ENCODE measurements at places on chromosomes 12 and 14.
A peak's percentile ranks its signal among the peaks of the same experiment; 100 is the strongest.

GRCh38 chr14:71588028-71588427 is 344.2 kb upstream of the RGS6 start:
- DNase-seq: no peak

DNA sequence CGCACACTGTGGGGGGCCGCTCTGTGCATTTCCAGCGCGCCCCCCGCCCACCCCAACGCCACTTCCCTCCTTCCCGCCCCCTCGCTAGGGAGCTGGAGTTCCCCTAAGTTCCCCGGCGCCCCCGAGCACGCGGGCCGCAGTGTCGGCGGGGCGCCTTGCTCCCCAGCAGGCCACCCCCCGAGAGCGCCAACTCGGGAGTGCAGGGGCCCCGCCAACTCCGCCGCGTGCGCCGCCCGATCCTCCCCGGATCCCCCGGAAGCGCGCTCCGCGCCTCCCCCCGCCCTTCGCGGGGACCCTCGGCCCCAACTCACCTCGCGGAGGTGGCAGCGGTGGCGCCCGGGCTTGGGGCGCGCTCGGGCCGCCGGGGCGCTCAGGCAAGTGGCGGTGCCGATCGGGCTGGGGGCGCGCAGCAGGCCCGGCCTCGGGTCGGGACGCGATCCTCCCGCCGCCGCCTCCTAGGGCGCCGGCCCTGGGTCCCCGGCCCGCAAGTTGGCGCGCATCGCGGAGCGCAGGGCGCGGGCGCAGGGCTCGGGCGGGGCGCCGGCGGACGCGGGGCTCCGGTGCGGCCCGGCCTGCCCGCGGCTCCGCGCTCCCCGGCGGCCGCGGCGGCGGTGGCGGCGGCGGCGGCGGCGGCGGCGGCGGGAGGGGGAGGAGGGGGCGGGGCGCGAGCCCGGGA is at the start of gene NCOR2:
TSS of gene NCOR2 (minus strand) at position 616 of the 676 bp plus-strand sequence. CDS start 72,361 bp downstream, outside the sequence.
- DNase-seq: peak; percentile 68

DNA sequence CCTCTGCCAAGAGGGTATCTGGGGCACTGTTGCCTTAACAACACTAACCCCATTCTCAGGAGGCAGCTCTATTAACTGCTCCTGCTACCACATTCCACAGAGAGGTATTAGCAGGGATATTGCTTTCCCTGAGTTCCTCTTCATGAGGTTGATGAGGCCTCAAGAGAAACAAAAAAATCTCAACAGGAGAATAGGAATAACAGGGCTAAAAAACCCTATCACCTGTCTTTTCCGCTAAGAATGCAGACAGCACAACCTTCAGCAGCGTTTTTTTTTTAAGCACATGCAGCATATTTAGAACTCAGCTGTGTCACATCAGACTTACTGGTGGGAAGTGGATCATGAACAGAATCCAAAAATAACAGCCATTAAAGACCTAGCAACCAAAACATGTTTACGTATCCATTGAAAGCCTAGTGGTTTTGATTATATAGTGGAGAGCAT is 29.2 kb downstream of the ATF7 start:
- peak; percentile 42 for DNase-seq

DNA sequence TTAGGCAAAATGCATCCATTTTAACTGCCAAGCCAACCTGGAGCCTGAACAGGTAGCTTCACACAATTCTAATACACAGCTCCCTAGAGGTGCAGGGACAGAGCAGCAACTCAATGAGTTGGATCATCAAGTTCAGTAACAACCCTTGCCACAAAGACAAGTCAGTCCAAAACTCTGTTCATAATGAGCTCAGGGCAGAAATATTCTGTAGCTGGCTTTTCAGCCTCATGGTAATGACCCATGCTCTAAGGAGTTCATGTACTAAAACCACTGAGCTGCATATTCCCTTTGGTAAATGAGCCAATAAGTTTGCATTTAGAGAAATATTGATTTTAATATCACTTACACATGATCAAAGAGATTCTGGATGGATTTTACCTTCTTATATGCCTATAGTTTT is 316.1 kb downstream of the SEC23A start:
- DNase-seq: no peak

GRCh38 chr12:83470749-83471148 is 784.0 kb downstream of the TMTC2 start:
- DNase-seq: no peak

DNA sequence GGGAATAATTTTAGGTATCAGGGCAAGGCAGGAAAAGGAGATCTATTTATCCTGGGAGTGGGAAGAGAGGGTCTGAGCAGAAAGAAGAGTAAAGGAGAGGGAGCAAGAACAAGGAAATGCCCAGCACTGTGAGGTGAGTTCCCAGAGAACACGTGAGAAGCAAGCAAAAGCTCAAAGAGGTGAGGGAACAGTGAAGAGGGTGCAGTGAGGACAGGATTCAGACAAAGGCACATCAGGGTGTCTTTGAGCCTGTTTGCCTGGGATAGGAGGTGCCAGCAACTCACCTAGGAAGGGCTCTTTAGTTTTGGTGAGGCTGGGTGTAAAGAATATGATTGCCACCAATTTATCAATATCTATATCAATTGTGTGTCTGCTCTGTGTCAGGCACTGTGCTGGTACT is 88.9 kb upstream of the NRXN3 start:
- DNase-seq: no peak

- no peak for DNase-seq
These were observed 23.7 kb downstream of the SETD1B start for GRCh38 chr12:121827351-121828099.

- DNase-seq: no peak
These were observed 100.1 kb upstream of the PDE3A start for GRCh38 chr12:20268121-20268732.

- DNase-seq: no peak
These were observed 27.9 kb upstream of the ATP2A2 start for GRCh38 chr12:110253176-110253575.

DNA sequence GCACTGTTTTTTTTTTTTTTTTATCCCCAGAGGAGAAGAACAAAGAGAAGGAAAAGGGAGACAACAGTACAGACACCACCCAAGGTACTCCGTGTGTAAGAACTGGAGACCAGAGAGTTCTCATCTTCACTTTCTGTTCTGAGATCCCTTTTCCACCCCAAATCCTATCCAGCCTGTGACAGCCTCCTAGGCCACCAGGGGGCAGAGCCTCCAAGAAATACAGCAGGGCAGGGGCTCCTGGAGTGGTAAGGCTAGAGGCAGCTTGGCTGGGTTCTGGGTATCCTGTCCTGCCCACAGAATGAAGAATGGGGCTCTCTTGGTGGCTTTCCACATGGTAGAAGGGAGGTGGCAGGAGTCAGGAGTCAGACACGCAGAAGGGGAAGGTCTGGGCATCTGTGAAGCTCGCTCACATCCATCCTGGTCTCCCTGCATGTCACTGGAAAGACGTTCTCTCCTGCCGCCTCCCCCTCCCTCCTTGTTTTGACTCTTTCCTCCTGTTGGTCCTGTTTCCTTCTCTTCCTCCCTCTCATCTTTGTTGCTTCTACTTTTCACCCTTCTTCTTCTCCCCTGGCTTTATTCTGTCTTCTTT is 12.0 kb downstream of the CLSTN3 start:
- peak; percentile 53 for DNase-seq

DNA sequence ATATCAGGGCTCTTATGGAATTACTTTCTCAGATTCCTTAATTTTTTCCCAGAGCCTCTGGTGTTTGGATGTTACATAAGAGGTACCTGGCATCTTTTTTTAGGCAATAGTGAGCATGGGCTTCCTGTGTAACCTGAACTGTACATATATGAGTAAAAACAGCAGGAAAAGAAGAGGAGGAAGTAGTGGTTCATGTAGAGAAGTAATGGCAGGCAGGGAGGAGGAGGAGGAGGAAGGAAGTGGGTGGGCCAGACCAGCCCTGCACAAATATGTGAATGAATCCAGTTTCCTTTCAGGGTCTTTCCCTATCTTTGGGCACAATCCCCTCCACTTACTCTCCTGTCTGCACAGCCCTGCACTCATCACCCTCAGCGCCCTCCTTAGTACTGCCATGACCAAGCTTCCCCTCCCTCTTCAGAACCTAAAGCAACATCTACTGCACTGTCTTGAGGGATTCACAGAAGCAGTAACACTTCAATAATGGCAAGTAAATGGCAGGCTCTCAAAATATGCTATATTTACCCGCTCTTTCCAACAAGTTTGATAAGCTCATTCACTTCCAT is 40.9 kb upstream of the GSG1 start:
- DNase-seq: no peak

DNA sequence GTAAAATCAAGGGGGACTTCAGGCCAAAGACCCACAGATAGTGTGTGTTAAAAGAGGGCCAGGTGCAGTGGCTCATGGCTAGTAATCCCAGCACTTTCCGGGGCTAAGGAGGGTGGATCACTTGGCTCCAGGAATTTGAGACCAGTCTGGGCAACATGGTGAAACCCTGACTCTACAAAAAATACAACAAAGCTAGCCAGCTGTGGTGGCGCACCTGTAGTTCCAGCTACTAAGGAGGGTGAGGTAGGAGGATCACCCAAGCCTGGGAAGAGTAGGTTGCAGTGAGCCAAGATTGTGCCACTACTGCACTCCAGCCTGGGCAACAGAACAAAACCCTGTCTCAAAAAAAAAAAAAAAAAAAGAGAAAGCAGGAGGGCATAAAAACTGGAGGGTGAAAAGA is 8.5 kb downstream of the VCPKMT start:
- no peak for DNase-seq

GRCh38 chr12:101013993-101014392 is 196.0 kb downstream of the SLC5A8 start:
- no peak for DNase-seq

DNA sequence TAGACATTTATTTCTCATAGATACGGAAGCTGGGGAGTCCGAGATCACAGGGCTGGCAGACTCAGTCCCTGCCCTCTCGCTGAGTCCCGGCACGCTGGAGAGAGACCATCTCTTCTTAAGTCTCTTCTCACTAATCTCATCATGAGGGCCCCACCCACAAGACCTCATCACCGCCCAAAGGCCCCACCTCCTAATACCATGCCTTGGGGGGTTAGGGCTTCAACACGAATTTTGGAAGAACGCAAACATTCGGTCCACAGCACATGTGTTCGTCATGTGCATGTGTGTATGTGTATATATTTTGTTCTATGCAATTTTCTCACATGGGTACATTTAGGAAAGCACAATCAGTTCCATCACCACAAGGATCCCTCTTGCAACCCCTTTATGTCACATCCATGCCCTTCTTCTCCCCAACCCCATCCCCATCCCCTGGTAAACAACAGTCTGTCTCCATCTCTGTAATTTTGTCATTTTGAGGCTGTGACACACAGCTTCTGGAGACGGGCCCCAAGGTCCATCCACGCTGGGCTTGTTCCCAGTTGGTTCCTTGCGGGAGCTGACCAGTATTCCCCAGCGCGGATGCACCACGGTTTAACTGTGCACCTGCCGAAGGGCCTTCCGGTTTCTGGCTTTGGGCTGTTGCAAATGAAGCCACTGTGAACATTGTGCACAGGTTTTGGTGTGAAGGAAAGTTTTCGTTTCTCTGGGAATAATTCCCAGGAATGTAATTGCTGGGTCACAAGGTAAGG is 317.5 kb upstream of the DIO3 start:
- no peak for DNase-seq

DNA sequence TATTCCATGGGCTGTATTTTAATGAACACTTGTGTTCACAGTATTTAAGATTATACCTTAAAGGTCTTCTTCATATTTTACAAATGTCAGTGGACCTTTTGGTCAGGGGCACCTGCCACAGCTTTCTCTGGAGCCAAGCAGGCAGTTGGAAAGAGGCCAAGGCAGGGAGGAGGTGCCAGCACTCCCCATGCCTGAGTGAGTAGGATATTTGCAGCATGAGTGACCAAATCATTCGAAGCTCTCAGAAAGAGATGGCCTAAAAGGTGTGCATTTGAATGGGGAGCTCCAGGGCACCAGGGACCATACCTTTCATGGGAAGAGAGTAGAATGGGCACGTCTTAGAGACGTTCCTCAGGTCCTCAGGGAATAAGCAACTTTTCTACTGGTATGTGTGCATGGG is 121.6 kb downstream of the GPR135 start:
- DNase-seq: peak; percentile 78

GRCh38 chr14:94655169-94655710 is 43.0 kb downstream of the SERPINA3 start:
- no peak for DNase-seq

DNA sequence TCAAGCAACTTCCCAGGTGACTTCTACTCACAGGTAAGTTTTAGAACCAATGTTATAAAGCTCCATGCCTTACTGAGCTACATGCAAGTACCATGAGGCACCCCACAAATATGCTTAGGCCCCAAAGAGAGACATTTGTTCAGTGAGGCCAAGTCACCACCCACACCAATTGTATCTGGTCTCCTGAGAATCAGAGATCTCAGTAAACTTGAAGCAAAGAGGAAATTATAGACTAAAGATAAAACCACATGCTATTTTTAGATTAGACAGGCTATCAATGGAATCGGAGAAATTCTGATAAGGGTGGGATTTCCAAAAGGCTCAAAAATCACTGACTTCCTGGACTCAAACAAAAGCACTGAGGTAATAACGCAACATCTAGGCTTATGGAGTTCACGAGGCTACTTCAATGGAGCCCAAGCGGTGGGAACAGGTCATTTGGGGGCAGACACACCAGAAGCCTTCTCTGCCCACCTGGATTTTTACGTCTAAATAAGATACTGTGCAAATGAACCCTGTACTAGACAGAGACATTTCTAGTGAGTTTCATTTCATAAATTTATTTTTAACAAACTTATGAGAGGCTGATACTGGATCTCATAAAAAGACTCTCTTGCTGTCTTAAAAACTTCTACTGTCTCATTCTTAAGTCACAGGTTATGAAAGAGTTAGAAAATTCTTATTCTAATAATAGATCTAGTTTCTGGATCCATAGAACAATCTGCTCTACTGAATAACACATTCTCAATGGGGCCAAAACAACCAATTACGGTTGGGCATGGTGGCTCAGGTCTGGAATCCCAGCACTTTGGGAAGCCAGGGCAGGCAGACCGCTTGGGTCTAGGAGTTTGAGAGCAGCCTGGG is 7.7 kb downstream of the SLC15A4 start:
- no peak for DNase-seq

- DNase-seq: no peak
These were observed 977.2 kb upstream of the USP15 start for GRCh38 chr12:61282790-61283575.

- no peak for DNase-seq
These were observed 377.3 kb downstream of the EMP1 start for GRCh38 chr12:13573698-13574321.

GRCh38 chr12:1919284-1919683 is 832 bp upstream of the CACNA2D4 start:
- DNase-seq: no peak

- no peak for DNase-seq
These were observed 241.6 kb upstream of the NPAS3 start for GRCh38 chr14:32697114-32697513.

DNA sequence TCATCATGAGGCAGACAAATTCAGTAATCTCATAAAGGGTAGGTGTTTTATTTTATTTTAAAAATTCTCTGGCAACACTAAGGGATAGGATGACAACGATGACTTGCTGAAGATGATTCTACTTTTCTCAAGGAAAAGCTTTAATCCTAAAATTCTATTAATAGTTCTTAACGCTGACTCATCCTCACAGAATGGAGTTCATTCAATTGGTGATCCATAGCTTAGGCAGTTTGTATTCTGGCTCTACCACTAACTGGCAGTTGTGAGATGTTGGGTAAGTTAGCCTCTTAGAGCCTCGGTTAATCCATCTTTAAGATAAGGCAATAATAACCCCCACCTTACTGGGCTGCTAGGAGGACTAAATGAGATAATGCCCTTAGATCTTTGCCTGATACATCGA is 116.3 kb downstream of the RTN1 start:
- DNase-seq: no peak

Data from eye (tissue), 1 donor.